Activated CD8-positive, alpha-beta memory T cell treated with anti-CD3 and anti-CD28 coated beads for 1 hour (primary cell): ENCODE measurements at places on chromosomes 5 and 9.

DNA sequence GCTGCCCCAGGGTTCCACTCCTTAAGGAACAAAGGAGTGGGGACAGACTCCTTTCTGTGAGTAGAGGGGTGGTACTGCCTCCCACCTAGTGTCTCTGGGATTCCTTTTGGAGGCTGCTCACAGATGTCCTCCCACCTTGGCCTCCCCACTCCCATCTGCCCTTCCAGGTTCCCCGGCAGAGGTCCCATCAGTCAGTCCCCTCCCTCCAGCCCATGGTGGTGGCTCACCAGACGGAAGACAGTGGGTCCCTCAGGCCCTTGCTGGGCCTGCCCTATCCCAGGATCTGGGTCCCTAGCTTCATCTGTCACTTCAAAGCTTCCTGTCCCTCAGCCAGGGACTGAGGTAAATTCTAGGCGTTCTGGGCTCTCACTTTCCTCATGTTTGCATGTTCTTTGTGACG is 35.6 kb upstream of the NEK6 start:
- DNase-seq, result no peak

DNA sequence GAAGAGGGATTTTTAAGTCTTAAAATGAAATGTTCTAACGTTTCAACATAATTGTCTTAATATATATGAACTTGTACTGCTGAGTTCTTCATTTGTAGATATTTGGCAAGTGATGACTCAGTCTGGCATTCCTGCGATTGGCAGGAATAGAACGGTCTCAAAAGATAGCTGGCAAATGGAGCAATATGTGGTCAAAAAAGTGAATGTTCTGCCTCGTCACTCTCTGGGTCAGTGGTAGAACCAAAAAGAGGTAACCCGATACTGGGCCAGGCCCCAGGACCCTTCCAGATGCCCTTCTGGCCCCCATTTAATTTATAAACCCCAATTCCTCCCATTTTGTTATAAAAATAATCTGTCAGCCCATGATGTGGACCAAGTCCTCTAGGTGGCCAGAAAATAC is 39.2 kb downstream of the ZNF366 start:
- DNase-seq, result no peak

DNA sequence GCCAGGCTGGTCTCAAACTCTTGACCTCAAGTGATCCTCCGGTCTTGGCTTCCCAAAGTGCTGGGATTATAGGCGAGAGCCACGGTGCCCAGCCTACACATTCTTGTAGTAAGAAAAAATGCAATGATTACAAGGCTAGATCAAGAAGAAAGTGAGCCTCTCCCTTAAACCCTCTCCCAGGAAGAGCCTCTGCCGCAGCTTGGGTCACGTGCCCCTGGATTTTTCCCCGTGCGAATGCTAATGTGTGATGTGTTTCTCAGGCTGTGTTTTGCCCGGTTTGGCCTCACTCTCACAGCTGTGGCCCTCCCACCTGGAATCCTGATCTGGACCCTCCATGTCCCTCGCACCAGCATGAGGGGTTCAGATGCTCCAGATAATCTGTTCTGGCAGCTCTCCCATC is 6.9 kb downstream of the PLPP7 start:
- no peak for DNase-seq

- no peak for DNase-seq
Observed at GRCh38 chr9:124271660-124272059, 13.9 kb downstream of the NEK6 start.

- DNase-seq, result no peak
Observed at GRCh38 chr9:37917801-37918664, 14.1 kb upstream of the SLC25A51 start.

DNA sequence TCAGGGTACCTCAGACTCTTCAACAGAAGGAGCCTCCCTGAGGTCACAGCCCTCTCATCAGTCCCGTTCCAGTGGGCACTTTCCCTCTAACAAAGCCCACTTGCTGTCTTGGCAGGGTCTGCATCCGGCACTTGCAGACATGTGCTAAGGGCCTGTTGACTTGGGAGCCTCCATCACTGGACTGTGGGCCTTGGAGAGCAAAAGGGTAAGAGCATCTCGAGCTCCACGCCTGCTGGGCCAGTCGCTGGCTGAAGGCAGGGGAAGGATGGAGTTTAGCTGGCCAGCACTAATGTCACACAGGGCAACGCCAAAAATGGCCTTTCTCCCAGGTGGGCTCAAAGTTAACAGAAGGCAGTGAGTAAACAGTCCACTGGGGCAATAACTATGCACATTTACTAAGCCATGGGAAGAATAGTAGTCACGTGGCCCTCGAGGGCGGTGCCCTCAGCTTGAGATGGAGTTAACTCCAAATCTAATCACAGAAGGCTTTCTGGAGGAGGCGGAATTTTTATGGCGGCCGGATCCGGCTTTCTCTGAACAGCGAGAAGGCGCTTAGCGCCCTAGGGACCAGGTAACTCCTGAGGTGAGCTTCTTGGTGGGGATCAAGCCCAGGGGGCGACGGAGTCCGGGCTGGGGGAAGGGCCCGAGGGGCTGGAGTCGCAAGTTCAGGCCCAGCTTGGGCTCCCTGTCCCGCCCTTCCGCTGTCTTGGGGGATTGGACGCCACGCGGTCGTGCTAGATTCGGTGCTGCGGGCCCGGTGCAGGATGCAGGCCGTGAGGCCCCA is 2.0 kb upstream of the NSD1 start:
- no peak for DNase-seq

- no peak for DNase-seq
Observed at GRCh38 chr5:1946776-1947175, 64.1 kb upstream of the IRX4 start.
